Urinary bladder (tissue), 4 donors: ENCODE measurements at places on chromosomes 6 and 20. TPM values are rescaled to one million over a fixed set of nuclear protein-coding genes. Genes with fewer than 3 reads are reported as not detected.

GRCh38 chr6:161151660-161152526 lies 122.0 kb downstream of the AGPAT4 start:
- no peak for DNase-seq

The CARMIL1 gene
- polyA plus RNA-seq: 11.1 TPM

- no peak for DNase-seq
Observed at GRCh38 chr6:19519941-19520340, 317.2 kb upstream of the ID4 start.

DNA sequence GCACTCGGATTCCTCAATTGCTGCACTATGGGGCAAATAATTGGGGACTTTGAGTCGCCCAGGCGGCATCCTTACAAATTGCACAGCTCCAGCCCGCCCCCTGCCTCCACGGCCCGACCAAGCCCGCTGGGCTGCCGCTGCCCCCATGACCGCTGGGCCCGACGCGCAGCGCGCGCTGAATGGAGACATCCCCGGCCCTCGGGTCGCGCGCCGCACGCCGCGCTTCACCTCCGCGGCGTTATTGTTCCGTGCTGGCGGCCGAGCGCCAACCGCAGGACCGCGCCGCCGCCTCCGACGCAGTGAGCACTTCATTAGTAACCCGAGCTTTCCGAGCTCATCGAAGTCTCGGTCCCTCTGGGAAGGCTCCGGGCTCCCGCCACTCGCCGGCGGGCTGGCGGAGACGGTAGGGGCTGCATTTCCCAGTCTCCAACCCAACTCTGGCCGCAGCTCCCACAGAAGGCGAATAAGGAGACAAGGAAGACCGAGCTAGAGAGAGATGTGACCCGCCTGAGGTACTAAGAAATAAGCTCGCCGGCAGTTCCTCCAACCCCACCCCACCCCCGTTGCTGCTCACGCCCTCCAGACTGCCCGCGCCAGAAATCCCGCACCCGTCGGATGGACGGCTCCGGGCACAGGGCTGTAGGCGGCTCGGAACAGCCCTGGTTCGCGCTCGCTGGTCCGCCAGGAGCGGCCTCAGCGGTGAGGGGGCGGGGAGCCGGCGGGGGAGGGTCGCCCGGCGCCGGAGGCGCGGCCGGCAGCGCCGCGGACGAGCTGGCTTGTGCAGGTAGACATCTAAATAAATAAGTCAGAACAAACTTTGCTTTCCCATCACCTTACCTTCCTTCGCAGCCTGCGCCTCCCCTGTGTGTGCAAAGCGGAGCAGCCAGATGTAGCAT lies 703 bp downstream of the EPHA7 start:
- no peak for DNase-seq

GRCh38 chr6:13190376-13190775 lies 138.0 kb downstream of the TBC1D7 start:
- no peak for DNase-seq

GRCh38 chr20:872855-873520 lies 39.5 kb downstream of the FAM110A start:
- DNase-seq: no peak

GRCh38 chr20:16926626-16927430 lies 178.7 kb downstream of the OTOR start:
- no peak for DNase-seq

DNA sequence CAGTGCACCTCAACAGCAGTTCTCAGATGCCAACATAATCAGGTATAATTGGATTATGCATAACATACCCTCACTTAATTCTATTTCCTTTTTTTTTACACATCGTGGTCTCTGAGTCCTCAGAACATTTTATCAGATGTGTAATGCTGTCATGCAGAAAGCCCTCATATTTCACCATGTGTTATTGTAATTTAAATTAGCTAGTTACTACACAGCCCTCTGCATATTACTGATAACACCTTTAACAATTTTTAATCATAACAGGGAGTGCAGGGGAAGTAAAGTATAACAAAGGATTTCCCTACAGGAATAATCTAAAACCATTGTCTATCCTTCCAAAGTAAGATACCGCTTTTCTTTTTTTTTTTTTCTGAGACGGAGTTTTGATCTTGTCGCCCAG lies 91.9 kb upstream of the CCDC28A start:
- DNase-seq: no peak

DNA sequence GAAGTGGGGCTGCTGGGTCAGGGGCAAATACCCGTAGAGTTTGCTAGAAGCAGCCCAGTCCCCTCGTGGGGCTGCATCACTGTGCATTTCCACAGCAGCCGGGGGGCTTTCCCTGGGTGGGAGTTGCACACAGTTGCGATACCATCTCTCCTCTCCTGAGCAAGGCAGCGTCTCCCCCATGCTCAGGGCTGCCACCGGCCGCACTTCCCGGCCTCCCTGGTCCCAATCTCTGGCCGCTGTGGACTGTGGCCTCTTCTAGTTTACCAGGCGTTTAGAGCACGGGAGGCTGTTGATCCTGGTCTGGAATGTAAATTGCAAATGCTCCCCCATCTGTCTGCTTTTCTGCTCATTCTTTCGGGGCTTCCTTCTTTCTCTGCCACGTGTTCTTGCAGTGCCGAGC lies 31.1 kb downstream of the OSBPL2 start:
- no peak for DNase-seq

DNA sequence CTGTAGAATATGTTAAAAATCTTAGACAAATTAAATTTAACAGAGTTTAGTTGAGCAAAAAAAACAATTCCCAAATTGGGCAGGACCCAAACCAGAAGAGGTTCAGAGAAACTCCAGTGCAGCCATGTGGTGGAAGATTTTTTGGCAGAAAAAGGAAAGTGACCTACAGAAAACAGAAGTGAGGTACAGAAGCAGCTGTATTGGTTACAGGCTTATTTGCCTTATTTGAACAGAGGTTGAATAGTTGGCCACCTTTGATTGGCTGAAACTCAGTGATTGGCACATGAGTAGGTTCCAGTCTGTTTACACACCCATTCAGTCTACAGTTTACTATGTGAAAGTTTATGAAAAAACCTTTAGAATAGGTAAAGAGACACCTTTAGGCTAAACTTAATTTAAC lies 110.9 kb upstream of the LAMP5 start:
- DNase-seq: no peak

GRCh38 chr6:24630856-24631505 lies 15.0 kb downstream of the KIAA0319 start:
- DNase-seq: no peak

GRCh38 chr20:46307139-46307998 lies 929 bp downstream of the CDH22 start:
- DNase-seq: no peak

- DNase-seq: no peak
Observed at GRCh38 chr20:41608606-41609005, 9.6 kb downstream of the CHD6 start.

DNA sequence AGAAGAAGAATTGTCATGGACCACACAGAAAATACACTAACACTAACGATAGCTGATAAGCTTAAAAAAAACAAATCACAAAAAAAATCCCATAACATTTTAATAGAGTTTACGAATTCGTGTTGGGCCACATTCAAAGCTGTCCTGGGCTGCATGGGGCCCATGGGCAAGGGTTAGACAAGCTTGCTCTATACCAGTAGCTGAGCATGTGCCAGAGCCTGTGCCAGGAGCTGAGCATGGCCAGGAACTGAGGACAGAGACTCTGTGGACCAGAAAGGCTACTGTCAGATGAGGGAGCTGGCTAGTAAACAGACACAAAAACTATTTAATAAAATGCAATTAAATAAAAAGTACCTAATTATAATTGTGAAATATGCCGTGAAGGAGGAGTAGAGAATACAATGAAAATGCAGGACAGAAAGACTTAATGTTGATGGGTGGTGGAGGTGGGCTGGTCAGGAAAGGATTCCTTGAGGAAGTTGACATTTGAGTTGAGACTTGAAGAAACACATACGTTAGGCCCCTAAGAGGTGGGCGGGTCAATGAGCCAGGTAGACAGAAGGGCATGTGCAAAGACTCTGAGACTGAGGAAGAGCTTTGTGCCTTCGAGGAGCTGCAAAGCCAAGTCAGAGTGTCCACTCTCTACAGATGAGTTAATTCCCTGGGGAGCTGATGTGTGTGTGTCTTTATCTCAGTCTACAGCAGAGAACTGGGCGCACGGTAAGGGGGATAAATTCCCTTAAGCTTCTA lies 66.1 kb downstream of the JPH2 start:
- no peak for DNase-seq

The TP53INP2 gene
- 47.1 TPM for polyA plus RNA-seq

DNA sequence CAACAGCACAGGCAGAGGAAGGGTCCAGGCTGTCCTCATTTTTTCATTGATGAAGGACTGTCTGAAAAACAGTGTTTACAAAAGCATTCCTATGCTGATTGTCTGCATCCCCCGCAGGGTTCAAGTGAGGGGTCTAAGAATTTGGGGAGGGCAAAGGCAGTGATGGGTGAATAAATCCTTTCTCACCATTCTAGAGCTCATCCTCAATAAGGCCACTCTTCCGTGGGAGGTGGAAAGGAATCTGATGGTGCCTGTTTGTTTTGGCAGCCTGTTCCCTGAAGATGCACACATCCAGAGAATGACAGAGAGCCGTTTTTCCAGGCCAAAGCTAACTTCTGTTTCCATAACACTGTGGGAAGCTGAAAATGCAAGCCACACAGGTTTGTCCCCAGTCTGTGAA lies 164.5 kb downstream of the MOXD1 start:
- no peak for DNase-seq

GRCh38 chr6:162069995-162070394 lies 657.6 kb downstream of the PRKN start:
- no peak for DNase-seq

- DNase-seq: no peak
Observed at GRCh38 chr6:28211840-28212509, 13.1 kb upstream of the ZSCAN9 start.

GRCh38 chr6:150036081-150036480 lies 10.7 kb upstream of the RAET1L start:
- no peak for DNase-seq

The FRS3 gene
- 7.4 TPM for polyA plus RNA-seq

The ASIP gene
- 0.80 TPM for polyA plus RNA-seq

The PNLDC1 gene
- polyA plus RNA-seq: 0.15 TPM

DNA sequence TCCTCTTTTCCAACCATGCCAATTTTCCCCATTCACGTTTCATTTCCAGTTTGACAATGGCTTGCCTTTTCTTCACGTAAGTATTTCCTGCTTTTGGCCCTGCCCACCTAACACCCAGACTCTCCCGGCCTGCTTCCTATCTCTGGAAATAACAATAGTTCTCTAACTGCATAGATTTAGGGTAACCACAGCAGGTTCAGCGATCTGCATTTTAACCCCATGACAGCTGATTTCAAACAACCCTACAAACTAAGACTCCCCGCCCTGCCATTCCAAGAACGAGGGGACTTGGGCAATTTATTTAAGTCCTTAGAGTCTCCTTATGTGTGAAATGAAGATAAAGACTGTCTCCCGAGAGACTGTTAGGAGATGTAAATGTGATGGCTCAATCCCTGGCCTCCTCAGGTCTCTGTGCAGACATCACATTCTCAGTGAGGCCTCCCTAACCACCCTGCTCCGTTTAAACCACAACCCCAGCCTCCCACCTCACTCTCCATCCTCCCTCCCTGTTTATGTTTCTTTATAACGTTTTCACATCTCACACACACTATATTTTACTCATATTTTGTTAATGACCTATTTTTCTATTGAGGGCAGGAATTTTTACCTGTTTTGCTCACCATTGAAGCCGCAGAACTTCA lies 134.8 kb downstream of the GJA10 start:
- DNase-seq: no peak

DNA sequence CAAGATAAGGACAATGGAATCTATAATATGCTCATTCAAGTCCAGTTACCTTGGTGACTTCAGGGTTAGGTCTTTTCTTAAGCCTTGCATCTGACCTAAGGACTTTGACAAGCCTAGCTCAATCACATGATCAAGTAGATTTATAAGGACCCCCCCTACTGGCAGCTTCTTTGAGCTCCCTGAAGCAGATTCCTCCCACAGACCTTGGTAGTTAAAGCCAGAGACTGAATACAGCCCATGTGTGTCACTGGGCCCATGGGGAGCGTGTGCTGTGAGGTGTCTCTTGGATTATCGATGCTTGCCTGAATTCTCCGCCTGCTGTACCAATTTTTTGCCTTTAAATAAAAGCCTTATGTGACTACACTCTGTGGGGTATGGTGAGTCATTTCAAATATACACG lies 372.7 kb upstream of the RGS17 start:
- DNase-seq: no peak

The ZNF165 gene
- polyA plus RNA-seq: 0.90 TPM

GRCh38 chr6:14634072-14634471 lies 516.5 kb downstream of the CD83 start:
- DNase-seq: no peak

GRCh38 chr20:37789408-37789807 lies 95.6 kb downstream of the CTNNBL1 start:
- DNase-seq: no peak

The HLA-DRB5 gene
- polyA plus RNA-seq: 3.4 TPM

GRCh38 chr20:48691523-48691922 lies 136.3 kb downstream of the PREX1 start:
- no peak for DNase-seq

GRCh38 chr20:51702556-51702955 lies 65.6 kb downstream of the ATP9A start:
- DNase-seq: no peak

The GPX5 gene
- polyA plus RNA-seq: not detected

The GPR63 gene
- polyA plus RNA-seq: 1.1 TPM

DNA sequence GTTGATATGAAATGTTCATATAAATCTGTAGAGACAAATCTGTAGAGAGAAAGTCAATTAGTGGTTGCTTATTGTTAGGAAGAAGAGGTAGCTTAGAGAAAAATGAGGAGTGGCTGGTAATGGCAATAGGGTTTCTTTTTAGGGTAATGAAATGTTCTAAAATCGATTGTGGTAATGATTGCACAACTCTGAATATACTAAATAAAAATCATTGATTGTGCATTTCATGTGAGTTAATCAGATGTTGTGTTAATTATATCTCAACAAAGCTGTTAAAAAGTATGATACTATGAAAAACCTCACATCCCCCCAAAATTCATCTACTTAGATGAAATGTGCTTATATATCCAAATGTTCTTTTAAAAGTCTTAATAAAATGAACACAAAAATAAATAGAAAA lies 84.2 kb downstream of the CEP57L1 start:
- DNase-seq: no peak

- no peak for DNase-seq
Observed at GRCh38 chr6:103215847-103216246, 1643.9 kb downstream of the HACE1 start.

- DNase-seq: no peak
Observed at GRCh38 chr6:151452750-151453427, 963 bp upstream of the RMND1 start.

DNA sequence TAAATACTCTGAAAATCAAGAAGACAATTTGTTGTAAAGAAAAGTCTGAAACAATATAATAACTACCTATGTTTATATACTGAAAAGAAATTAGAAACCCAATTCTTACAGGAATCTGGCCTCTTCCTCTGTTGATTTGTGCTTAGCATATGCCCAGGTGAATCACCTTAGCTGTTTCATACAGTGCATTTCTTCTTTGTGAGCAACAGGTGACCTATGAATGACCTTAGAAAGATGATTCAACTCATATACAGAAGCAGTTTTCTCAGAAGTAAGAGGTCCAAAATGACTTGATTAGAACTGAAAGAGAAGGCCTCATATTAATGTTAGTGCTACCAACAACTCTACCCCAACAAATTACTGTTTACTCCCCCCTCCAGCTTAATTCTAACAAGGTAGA lies 419.5 kb upstream of the ID4 start:
- DNase-seq: no peak

GRCh38 chr6:47306887-47307286 lies 2.8 kb downstream of the TNFRSF21 start:
- no peak for DNase-seq
